ENCODE measurements at places on chromosomes 3 and 15.

GRCh38 chr3:152499791-152500385 is 231.2 kb downstream of the MBNL1 start:
- DNase-seq = no peak

DNA sequence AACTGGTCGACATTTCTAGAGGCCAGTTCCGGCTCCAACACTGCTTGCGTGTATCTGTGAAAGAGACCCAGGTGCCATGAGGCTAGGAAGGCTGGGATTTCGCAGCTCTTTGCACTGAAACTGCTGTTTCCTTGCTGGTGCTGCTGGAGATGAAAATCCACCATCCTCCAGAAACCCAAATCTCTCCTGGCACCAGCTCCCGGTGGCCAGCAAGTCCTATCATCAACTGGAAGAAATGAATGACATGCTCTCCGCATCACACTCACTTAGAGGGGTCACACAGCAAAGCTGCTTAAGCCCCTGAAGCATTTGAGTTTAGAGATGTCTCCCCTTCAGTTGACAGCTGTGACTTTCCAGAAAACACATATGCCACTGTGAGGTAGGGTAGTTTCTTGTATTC is 471.8 kb upstream of the PROK2 start:
- no peak for DNase-seq

DNA sequence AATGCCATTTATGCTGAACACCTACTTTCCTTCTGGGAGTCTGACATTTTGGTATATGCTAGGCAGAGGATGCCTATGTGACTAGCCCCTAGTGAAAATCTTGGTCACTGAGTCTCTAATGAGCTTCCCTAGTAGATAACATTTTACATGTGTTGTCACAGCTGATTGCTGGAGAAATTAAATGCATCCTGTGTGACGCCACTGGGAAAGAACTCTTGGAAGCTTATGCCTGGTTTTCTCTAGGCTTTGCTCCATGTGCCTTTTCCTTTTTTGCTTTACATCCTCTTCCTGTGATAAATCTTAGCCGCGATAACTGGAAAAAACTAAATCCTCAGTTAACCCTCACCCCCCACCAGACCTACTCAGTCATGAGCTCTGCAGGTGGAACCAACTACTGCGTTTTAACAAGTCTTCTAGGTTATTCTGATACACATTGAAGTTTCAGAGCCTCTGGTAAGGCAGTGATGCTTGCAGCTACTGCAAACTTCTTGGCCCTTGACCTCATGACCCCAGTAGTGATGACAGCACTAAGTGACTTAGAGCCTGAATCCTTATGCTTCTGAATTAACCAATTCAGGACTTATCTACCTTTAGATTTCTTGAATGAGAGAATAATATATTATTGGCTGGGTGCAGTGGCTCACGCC is 292.4 kb upstream of the SOX14 start:
- DNase-seq = no peak

GRCh38 chr3:113283306-113283705 is 71.9 kb downstream of the BOC start:
- DNase-seq = no peak

- DNase-seq = no peak
Measured at GRCh38 chr3:117979466-117979865, 1055.2 kb downstream of the IGSF11 start.

- no peak for DNase-seq
Measured at GRCh38 chr3:151561878-151562277, 101.0 kb upstream of the IGSF10 start.

GRCh38 chr15:29107291-29107890 is 162.2 kb downstream of the NSMCE3 start:
- no peak for DNase-seq

DNA sequence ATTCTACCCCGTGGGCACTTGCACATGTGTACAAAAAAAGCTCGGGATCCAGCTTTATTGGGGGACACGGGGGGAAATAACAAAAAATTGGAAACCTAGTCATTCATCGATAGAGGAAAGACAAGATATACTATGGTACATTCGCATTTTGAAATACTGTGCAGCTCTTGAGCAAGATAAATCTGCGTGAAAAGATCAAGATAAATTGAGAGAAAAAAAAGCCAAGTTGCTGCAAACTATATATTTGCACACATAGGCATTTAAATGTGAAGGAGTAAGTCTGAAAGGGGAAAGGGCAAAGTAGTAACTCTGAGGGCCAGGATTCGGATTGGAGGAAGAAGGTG is 620 bp upstream of the UBR1 start:
- no peak for DNase-seq

- DNase-seq = no peak
Measured at GRCh38 chr3:56856752-56857151, 55.0 kb upstream of the ARHGEF3 start.

DNA sequence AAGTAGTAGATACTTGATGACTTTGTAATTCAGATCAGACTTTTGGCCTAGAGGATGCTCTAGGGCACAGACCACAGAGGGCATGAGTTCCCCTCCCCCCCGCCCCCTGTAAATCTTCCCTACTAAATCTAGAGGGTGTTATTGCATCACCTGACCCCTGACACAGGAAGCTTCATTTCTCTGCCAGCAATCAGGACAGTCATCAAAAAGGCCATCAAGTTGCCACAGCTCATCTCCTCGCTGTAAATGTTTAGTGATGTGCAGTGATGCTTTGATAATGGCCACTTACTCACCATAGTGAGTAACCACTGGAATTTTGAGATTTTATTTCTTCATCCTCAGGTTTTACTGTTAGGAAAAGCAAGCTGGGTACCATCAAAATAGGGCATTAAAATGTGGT is 289.2 kb upstream of the CHRM5 start:
- DNase-seq = no peak

DNA sequence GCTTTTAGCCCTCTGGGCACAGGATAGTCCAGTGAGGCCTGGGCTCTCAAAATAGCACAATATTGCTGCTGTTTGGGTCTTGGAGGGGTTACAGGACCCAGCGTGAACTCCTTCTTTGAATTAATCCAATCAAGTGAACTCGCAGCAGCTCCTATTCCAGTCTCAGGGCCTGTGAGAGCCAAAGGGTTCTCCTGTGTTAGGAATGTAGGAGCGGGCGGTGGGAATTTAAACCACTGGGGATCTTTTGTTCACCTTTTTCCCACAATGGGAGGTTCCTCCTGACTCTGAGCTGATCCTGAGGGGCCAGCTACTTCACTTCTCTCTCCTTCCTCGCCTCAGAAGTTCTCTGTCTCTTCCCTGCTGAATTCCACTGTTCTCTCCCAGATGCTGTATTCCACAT is 504.0 kb downstream of the UNC13C start:
- no peak for DNase-seq

DNA sequence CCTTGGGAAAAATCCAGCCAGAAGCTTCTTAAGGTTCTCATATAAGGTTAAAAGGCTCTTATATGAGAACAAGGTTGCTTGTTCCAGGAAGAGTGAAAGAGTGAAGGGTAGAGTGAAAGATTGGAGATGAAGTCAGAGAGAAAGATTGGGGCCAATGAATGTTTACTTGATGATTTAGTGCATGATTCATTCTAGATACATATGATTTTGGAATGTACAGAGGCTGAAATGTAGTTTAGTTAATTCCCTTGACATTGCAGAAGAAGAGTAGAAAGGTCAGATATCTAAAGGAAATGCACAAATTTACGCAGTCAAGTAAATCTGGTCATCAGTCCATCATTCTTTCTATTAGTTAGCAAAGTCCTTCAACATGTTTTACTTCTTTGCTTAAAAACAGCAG is 619.8 kb upstream of the ZNF717 start:
- DNase-seq = no peak

GRCh38 chr15:101013201-101013550 is 94.0 kb downstream of the LRRK1 start:
- DNase-seq = no peak

DNA sequence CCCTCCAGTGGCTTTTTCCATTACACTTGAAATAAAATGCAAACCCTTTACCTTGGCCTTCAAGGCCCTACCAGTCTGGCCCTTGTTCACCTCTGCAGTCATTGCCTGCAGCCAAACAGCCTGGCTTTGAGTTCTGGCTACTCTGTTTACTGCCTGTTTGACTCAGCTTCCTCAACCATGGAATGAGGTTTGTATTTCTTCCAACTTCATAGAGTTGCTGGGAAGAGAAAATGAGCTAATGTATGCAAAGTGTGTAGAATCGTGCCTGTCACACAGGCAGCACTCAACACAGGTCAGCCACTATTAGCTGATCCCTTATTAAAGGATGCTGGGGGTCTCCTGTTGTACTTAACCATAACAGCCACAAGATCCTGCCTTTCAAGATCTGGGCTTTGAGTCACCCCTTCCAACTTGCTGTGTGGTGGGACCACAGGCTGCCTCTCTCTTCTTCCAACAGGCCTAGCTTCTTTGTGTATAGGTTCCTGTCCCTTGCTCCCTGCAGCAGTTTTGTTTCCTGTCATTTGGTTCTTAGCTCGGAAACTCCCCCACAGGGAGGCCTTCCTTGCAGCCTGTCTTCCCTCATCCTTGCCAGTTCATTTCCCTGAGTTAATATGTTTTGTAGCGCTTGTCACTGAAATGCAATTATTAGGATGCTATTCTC is 6.4 kb downstream of the MED12L start:
- DNase-seq = no peak

DNA sequence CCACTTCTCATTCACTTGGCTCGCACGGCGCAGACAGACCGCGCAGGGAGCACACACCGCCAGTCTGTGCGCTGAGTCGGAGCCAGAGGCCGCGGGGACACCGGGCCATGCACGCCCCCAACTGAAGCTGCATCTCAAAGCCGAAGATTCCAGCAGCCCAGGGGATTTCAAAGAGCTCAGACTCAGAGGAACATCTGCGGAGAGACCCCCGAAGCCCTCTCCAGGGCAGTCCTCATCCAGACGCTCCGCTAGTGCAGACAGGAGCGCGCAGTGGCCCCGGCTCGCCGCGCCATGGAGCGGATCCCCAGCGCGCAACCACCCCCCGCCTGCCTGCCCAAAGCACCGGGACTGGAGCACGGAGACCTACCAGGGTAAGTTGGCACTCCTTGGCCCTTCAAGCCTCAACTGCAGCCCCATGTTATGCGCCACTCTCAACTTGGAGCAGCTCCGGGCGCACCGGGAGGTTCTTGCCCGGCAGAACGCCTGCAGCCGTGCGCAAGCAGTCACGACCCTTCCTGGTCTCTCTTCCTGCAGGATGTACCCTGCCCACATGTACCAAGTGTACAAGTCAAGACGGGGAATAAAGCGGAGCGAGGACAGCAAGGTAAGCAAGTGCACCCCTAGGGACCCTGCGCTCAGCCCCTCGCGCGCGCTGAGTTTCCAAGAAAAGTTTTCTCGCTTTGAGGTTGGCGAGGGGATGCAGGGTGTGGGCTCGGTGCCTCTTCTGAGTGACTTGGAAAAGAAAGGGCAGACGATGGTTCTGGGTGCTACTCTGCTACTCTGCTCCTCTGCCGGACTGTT is at the start of gene BHLHE40:
Gene BHLHE40, plus strand, starts transcription at position 10 of the 801 bp plus-strand sequence. Its CDS starts 282 bp downstream, at position 292.
- DNase-seq = no peak

DNA sequence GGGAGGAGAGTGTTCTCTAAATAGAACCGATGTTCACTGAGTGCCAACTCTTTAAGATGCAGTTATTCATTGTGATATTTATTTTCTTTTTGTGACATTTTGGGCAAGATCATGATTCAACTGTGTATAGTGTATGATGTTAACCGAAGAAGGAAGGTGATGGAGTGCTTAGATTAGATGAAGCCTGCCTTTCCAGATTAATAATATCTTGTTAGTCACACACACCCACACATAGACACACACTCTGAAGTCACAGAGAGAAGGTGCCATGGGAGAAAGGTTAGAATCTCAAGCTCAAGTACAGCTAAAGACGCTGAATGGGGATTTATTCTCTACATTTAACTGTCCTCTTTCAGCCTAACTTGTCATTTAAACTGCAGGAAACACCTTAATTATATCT is 77.0 kb downstream of the SLC9A9 start:
- DNase-seq = no peak

DNA sequence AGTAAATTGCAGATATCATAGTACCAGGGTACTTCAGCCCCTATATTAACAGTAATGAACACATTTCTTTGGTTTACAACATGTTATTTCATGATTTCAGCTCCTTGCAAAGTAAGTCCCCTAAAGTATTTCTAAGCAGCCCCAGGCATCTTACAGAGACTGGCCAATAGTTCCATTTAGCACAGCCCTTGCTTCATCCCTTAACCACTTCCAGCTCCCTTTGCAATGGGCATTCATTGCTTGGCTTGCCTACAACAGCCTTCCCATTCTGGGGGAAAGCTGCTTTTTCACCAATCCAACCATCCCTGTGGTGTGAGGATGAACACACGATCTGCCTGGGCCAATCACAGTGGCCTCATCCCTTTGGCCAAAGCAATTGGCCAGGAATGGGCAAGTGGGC is 67.2 kb upstream of the XCR1 start:
- no peak for DNase-seq

- no peak for DNase-seq
Measured at GRCh38 chr3:12148183-12148940, 10.3 kb downstream of the TIMP4 start.

DNA sequence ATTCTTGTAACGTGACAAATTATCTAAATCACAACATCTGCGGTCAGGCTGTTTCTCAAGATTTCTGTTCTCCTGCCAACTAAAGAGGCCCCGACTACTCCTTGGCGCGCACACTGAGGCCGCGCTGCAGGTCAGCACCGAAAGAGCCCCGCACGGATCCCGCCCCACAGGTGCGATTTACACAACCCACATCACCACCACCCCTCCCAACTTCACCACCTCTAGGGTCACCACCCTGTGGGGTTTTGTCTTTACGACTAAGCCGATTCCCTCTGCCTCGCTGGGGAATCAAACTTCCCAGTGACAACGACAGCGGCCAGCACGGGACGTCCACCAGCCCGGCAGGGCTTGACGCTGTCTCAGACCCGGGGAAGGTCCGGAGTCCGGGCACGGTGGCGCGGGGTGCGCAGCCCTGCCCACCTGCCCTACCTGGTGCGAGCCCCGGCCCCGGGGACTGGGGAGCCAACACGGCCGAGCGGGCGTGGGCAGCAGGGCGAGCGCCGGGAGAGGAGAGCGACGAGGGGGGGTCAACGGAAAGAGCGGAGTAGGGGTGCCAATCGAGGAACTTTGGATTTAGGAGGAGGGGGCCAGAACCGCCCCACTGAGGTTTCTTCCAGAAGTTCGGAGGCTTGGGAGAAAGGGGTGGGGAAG is 764 bp downstream of the UACA start:
- DNase-seq = peak; percentile 35

- DNase-seq = no peak
Measured at GRCh38 chr15:82900511-82901060, 51.9 kb downstream of the HOMER2 start.

- DNase-seq = no peak
Measured at GRCh38 chr3:140004271-140004670, 69.3 kb downstream of the CLSTN2 start.

GRCh38 chr3:171245796-171246765 is 214.1 kb downstream of the TNIK start:
- DNase-seq = no peak

Measured in HTR-8/SVneo (cell line).